ENCODE measurements at places on chromosomes 12 and 14.

- DNase-seq, result no peak
Measured at GRCh38 chr12:15829255-15829654, 40.1 kb upstream of the EPS8 start.

DNA sequence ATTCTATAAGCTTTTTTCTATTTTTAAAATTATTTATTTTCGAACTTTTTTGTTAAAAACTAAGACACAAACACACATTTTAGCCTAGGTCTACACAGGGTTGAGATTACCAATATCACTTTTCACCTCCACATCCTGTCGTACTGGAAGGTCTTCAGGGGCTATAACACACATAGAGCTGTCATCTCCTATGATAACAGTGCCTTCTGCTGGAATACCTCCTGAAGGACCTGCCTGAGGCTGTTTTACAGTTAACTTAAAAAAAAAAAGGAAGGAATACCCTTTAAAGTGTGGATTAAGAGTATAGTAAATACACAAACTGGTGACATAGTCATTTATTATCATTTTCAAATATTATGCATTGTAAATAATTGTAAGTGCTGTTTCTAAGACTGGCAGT is 43.0 kb downstream of the RASSF8 start:
- DNase-seq, result no peak

DNA sequence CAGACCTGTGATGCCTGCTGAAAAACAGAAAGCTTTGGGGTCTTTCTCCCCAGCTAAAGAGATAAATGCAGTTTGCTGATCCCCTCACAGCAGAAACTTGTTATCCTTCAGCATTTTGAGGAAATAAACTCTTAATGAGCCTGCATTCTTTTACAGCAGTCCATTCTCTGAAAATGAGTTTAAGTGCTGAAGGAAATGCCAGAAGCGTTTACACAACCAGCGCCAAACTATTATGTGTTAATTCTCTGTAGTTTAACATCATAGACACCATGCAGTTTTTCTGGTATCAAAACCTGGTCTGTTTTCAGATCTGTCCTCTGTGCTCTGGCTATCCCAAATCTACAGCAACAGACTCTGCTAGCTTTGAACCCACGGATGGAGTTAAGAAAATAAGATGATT is 291.3 kb downstream of the NPAS3 start:
- no peak for DNase-seq

- DNase-seq, result no peak
Measured at GRCh38 chr12:111038077-111038476, 117.7 kb upstream of the MYL2 start.

GRCh38 chr14:36556811-36557433 is 25.5 kb downstream of the NKX2-8 start:
- no peak for DNase-seq

- DNase-seq, result no peak
Measured at GRCh38 chr14:104383088-104383995, 196.2 kb upstream of the C14orf180 start.

- DNase-seq, result peak; percentile 49
Measured at GRCh38 chr12:131092901-131093603, 139.3 kb downstream of the ADGRD1 start.

All from type B pancreatic cell (in vitro differentiated cells).